ENCODE measurements at places on chromosomes 1 and 21.

DNA sequence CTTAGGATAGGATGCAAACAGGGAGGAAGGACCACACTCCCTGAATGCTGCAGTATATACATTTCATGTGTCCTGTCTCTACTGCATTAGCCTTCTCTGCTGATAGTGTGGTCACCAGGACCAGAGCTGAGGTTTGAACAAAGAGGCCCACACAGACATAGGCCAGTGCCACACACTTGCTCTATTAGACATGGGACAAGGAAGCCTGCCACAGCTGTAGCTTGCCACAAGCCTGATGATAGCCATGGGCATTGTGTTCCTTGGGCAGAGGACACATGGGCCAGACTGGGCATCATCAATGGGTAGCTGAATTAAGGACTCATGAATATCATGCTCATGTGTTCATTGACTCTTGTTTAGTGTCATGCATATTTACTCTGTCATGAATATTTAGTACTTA lies 10.4 kb downstream of the CAMSAP2 start:
- no peak for DNase-seq

- no peak for DNase-seq
Observed at GRCh38 chr21:19781881-19782652, 1216.1 kb upstream of the NCAM2 start.

- DNase-seq = no peak
Observed at GRCh38 chr1:66373157-66373591, 160.8 kb upstream of the SGIP1 start.

DNA sequence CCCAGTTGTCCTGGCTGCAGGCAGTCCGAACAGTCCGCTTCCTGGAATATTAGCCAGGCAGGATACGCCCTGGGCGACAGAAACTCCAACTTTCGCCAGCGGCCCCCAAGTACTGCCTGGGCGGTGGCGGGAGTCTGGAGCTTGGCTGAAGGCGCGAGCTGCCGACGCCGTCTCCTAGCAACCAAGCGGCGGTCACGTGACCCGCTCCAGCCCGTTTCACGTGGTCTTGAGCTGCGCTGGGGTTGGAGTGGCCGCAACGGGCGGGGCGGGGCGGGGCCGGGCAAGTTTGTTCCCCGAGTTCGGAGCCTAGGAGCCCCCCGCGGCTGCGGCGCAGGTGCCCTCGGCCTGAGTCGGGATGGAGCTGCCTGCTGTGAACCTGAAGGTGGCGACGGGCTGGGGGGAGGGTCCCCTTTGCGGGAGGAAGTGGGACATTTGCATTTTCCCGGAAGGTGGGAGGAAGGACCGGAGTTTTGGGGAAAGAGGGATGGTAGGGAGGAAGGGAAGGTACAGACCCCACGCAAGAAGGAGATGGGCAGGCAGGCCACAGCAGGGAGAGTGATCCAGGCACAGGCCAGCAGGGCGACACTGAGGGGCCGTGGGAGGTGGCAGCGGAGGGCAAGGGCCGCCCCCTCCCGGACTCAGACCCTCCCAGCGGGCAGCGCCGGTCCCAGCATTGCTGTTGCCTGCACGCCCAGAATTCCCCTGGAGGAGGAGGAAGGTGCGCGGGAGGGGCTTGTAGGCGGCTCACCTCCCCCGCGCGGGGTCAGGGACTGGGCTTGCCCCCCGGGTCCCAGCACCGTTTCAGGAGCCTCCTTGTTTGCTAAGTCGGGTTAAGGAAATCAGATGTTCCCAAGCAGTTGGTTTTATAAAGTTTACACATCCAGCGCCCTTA lies at the start of gene AGTRAP:
Gene AGTRAP (plus strand): TSS at position 283 of the 892 bp plus-strand sequence. CDS start 73 bp downstream, at position 356.
- DNase-seq = peak; percentile 58

GRCh38 chr1:88562991-88563390 lies 121.1 kb upstream of the PKN2 start:
- no peak for DNase-seq

GRCh38 chr1:65471861-65472332 lies 51.4 kb downstream of the LEPR start:
- DNase-seq = no peak

DNA sequence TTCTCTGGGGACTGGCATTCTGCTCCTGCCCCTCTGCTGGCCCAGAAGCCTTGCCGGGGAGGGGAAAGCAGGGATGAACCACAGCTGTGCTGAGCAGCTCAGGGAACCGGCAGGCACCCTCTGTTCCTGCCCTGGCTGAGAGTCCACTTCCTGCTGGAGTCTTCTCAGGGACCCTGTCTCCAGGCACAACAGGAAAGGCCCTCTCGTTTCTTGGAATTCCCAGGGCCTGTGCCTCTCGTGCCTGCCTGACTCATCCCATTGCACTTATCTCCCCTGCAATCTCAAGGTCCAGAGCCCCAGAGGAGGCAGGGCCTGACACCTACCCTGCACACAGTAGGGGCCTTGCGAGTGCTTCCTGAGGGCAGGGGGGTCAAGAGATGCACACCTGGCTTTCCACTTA lies 1.1 kb upstream of the EDN2 start:
- no peak for DNase-seq

GRCh38 chr1:56824271-56824670 lies 5.1 kb upstream of the FYB2 start:
- DNase-seq = no peak

GRCh38 chr1:174964261-174964971 lies 35.3 kb upstream of the CACYBP start:
- DNase-seq = no peak

- no peak for DNase-seq
Observed at GRCh38 chr1:224085421-224086108, 28.3 kb upstream of the FBXO28 start.

DNA sequence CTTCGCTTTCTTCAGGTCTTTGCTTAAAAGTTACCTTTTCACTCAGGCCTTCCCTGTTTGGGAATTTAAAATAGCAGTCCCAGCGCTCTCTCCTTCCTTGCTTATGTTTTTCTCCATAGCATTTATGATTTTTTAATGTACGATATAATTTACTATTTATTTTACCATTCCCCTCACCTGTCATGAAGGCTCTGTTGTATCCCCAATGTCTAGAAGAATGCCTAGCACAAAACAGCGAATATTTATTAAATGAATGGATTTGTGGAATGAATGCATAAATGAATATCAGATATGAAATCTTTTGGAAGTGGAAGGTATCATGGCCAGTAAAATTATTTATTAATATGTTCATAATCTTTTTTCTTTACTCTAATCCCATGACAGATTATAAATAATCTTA lies 402 bp upstream of the OSBPL9 start:
- no peak for DNase-seq

DNA sequence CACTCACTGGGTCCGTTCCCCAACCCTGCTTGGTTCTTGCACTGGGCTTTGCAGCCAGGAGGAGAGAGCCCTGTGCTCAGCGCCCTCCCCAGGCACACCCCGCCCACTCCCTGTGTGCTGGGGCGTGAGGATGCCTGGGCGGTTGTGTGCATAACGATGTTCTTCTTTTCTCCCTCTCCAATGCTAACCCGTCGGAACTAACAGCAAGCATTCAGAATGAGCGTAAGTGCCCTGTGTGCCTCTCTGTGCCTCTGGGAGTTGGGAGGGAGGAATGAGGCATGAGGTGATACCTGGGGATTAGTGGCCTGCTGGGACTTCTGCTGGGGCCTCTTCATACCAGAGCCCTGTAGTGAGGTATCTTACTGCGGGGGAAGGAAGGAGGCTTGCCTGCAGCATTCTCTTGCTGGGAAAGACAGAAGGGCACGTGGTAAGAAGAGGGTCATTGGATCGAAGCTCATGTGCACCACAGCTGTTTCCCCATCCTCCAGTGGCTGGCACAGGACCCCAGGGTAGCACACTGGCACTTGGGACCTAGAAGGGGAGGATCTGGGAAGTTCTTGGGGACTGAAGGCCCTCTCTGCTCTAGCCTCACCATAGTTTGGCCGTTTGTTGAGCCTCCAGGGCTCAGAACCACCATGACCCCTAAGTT lies 79.8 kb downstream of the NFASC start:
- DNase-seq = no peak

DNA sequence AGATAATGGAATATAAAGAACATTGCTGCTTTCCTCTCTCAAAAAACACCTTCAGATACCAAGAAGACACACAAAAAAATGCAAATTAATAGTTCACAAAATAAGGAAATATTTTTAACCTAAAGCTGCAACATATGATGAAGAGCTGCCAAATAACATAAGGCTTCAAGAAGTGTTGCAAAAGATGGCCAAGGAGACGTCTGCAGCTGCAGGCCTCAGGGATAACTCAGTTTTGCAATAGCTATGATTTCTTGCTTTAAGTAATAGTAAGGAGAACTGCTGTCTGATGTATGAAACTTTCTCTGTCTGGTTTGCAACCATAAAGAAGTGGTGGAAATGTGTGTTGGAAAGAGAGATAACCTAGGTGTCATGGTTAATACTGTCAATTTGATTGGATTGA lies 1237.5 kb downstream of the MRPL39 start:
- no peak for DNase-seq

DNA sequence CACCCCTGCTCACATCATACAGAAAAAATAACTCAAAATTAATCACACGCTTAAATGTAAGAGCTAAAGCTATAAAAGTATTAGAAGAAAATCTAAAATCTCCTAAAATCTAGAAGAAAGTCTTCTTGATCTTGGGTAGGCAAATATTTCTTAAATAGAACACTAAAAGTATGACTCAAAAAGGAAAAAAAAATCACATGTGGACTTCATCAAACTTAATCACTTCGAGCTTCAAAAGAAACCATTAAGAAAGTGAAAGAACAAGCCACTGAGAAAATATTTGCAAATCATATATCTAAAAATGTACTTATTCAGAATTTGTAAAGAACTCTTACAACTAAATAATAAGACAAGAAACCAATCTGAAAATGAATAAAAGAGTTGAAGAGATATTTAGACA lies 32.7 kb downstream of the LRRC52 start:
- no peak for DNase-seq

DNA sequence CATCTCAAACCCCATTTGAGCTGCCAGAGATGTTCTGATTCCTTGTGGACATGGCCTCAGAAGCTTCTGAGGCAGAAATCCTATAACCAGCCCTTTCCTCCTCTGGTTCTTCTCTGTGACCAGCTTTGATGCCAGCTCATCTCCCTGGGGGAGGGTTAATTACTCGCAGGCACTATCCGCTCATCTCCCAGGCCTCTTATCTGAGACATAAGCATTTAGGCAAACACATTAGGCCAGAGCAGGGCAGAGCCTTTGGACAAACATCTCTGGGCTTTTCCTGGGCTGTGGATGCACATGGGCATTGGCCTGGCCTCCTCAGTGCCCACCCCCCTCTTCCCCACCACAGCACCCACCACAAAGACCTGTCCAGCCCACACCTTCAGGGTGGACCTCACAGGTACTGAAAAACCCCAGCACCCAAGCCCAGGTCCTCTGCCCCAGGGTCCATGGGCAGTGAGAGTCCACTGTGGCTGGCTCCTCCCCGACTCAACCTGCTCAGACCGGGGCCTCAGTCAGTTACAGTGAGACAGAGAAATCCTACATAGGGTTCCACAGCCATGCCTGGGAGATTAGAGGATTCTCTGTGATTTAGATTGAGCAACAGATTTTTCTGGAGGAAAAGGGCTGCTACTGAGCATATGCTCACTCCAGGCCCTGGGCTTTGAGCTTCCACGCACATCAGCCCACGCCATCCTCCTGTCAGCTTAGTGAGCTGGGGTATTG lies 26.9 kb downstream of the IGSF21 start:
- no peak for DNase-seq

- no peak for DNase-seq
Observed at GRCh38 chr1:204828352-204828850, 42.3 kb upstream of the NFASC start.

- no peak for DNase-seq
Observed at GRCh38 chr1:245671349-245671748, 516.6 kb downstream of the KIF26B start.

- no peak for DNase-seq
Observed at GRCh38 chr1:55547405-55547804, 332.2 kb upstream of the USP24 start.

DNA sequence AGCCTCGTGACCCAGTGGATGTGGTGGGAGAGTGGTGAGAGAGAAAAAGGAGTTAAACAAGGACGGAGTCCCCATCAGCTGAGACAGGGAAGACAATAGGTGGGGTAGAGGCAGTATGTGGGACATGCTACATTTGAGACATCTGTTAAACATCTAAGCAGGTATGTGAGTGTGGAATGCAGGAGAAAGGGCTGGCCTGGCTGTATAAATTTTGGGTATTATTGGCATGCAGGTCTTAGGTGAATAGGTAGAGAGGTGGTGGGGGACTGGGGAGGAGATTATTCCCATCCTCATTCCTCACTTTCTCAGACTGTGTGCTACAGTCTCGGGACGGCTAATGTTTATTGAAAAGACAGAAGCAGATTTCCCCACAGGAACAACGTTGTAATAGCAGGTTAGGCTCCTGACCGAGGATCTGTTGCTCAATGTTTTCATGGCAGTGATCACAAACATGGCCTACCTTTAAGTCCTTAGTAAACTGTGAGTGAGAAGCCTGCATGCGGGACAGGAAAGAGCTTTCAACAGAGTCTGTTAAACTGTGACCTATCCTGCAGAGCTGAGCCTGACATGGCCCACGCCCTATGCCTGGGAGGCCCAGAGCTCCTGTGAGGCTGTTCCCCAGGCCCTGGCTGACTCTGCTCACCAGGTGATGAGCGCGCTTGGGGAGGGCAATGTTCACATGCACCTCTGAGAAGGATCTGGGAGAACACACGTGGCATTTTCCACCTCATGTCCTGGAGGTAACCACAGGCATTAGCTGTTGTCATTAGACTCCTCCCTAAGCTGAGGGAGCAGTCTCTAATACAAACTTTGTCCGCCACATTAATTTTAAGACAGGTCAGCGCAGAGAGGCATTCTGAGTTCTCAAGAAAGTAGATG lies 16.5 kb downstream of the VSIG8 start:
- no peak for DNase-seq

DNA sequence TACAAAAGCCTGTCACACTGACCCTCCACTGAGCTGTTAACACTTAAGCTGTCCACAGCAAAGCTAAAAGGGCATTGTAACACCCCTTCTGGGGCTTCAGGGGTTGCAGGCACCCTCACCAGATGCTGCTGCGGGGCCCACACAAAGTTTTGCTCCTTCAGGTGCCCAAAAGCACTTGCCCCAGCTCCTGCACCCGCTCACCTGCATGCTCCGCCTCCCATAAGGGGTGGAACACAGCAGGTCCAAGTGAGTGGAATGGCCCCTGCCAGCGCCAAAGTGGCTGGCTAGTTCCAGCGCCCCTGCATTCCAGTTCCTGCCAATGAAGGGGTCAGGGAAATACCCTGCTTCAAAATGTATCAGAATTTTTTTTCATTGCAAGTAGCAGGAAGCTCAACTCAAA lies 7.3 kb upstream of the RBP7 start:
- DNase-seq = no peak

- no peak for DNase-seq
Observed at GRCh38 chr1:247210062-247210375, 38.2 kb upstream of the ZNF124 start.

DNA sequence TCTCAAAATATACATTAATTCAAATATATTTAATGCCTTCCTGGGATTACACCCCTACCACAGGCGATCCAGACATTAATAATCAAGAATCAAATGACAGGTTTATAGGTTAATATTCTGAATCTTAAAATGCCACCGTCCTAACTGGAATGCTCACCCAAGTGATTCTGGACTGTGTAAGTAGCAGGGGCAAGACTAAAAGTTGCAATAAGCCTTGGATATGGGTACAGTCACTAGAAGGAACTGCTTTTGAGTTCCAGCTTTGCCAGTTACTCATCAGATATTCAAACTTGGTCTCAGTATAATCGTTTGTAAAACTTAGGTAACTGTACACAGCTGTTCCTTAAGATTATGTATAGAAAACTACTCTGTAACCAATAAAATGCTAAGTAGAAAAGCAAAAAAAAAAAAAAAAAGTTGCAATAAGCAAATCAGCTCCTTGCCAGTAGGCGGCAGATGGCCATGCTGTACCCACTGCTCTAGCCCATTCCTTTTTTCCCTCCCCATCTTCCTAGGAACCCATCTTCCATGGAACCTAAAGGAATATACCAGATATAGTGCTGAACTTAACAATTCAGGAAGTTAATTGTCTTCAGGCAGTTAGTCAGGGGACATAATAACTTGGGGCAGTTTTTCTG lies 10.5 kb downstream of the RO60 start:
- no peak for DNase-seq

Measured in stimulated activated CD4-positive, alpha-beta T cell treated with anti-CD3 and anti-CD28 coated beads, Interleukin-1b, Interleukin-23, amount 100 ng/mL, for 1 hour (primary cell).